CD4-positive, alpha-beta T cell treated with Interleukin-4 for 1 hour (primary cell): ENCODE measurements at places on chromosomes 5 and 9.

GRCh38 chr9:131337131-131337848 lies 47.8 kb downstream of the PLPP7 start:
- no peak for DNase-seq

DNA sequence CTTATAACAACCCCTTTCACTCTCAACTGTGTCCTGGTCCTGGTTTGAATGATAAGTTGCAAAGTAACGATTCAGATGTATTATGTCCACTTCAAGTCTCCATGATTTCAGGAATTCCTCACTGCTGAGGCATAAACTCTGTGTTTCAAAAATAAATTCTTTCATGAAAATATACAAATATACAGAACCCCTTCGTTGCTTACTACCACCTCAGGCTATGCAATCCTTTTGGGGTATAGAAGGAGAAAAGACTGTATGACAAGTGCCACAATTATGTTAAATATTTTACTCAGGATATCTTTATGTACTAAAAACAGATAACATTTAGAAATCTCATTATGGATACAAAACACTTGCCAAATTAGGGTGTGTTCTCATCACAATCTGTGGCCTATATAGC lies 190.7 kb downstream of the KCTD16 start:
- no peak for DNase-seq

GRCh38 chr9:126398403-126399058 lies 71.9 kb downstream of the MVB12B start:
- DNase-seq = peak; percentile 76

DNA sequence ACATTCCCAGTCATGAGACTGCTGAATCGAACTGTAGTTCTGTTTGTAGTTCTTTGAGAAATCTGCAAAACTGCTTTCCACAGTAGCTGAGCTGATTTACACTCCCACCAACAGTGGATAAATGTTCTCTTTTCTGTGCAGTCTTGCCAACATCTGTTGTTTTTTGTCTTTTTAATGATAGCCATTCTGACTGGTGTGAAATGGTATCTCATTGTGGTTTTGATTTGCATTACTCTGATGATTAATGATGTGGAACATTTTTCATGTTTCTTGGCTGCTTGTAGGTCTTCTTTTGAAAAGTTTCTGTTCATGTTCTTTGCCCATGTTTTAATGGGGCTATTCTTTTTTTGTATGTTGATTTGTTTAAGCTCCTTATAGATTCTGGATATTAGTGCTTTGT lies 187.3 kb upstream of the TLE4 start:
- DNase-seq = no peak

GRCh38 chr5:9496801-9497200 lies 49.1 kb downstream of the SEMA5A start:
- DNase-seq = no peak

DNA sequence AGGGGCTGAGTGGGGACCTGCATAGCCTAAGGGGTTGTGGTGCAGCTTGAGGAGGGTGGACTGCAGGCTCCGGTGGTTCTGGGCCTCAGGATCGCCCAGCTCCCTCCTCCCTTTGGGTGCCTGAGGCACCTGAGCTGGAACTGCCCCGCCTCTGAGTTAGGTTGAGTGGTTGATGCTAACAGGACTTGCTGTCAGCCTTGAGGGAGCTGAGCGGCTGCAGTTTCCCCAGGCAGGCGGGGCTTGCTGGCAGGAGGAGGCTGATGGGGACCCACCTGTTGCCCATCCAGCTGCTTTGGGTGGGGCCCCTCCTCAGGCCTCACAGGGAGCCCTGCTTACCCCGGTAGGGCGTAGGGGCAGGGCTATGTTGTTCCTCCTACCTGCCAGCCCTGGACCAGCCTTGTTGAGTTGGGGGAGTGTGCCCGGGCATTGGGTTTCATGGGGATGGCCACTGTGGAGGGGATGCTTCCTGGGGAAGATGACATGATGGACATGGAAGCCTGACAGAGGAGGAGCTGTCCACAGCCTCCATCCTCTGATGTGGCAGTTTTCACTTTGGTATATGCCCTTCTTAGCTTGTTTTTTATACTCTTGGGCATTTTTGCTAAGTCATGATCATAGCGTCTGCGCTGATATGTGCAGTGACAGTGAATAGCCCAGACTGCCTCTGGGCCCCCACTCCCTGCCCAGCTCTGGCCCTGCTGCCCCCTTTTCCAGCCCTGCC lies 14.3 kb downstream of the WNK2 start:
- no peak for DNase-seq

DNA sequence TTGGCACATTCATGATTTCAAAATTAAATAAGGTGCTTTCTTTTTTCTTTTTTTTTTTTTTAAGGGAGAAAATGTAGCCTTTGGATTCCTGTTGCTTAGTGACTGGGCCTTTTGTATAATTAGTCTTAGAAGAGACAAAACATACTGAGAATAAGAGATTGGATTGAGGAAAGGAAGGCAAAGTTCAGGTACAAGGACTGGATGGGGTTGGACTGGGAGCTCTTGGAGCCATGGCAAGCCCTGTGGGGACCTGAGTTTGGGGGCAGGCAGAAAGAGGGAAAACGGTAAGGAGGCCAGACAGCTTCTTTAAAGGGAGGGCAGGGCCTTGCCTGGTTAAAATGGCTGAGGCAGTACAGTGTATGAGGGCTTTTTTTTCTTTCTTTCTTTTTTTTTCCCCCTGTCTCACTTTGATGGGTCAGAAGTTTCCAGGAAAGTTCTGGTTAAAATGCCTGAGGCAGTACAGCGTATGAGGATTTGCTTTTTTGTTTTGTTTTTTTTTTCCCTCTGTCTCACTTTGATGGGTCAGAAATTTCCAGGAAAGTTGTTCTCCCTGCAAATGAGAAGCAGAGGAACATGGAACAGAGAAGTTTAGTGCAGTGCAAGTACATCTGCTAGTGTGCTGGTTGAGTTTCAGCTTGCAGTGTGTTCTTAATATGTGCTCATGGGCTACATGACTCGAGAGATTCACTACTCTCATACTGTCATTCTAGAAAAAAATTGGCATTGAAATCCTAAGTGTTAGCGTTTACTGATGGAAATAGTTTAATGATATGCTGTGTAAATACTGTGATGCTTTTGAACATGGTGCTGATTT lies 16.8 kb downstream of the SNX18 start:
- DNase-seq = no peak

DNA sequence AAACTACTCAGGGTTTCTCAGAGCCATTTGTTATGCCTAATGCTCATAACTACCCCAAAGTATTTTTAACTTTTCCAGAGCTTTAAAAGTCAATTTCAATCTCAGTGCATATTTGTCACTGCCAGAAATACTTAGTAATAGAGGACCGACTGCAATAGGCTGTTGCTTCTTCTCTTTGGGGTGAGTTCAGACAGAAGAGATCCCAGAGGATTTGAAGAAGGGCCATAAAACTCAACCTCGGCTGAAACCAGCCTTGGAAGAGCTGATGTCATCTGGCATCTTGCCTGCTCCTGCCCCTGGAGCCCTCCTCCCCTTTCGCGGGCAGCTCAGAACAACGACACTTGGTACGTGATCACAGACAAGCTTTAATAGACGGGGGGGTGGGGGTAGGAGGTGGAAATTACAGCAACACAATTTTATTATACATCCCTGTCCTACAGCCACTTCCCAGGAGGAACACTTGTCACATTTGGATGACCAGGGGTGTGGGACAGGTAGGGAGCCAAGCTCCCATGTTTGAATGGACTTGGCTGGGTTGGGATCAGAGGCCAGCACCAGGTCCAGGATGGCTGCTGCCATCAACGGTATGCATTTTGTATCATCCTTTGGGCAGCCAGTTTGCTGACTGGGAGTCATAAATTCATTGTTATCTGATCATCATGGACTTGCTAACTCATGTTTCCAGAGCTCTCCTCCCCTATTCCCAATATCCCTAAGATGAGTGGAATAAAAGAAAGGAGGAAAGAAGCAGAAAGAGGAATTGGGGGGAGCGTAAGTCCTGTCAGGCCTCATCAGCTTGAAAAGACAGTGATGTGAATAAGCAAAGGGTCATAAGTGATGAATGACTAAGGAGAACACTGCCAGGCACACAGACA lies 186.6 kb upstream of the PANK3 start:
- no peak for DNase-seq

- no peak for DNase-seq
These were observed 69.7 kb downstream of the GCNT1 start for GRCh38 chr9:76528642-76529190.

DNA sequence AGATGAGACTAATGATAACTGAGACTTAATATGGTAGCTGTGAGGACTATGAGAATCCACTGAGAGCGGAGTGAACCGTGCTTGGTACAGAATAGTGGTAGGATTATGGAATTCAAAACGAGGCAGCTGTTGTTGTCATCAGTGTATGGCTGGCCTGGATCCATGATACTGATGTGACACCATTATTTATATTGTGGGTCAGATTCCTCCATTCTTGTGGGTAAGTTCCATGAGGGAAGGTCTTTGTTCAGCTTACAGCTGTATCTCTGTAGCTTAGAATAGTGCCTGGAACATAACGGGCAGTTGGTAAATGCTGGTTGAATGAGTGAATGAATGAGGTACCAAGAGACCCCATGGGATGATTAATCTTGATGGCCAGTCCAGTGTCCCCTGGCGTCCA lies 61.8 kb downstream of the ACER2 start:
- no peak for DNase-seq

DNA sequence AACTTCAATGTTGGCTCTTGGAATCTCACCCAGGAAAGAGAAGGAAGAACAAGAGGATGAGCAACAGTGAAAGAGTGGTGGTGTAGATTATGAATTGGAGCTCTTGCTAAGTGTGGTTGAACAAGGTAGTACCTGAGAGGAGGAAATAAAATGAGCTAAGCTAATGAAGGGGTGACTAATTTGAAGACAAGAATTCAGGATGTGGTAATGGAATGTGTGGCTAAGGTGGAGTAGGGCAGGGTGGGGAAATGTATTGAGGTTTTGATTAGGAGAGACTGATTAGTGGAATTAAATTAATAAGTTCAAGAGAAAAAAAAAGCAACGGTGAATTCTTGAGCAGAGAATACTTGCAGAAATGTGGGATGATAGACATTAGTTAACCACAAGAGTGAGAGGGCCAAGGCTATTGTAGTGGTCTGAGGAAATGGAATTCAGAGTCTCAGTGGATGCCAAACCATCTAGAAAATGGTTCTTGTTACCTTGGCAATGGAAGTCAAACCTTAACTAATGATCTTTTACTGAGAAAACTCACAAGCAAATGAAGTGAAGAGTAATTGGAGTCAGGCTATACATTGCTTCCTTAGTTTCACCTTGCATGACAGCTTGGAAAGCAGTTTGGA lies 648.3 kb upstream of the ZNF608 start:
- DNase-seq = no peak

- DNase-seq = no peak
These were observed 71.2 kb downstream of the SHC3 start for GRCh38 chr9:89107406-89107805.

- DNase-seq = no peak
These were observed 138.0 kb upstream of the NFIB start for GRCh38 chr9:14451949-14452348.

DNA sequence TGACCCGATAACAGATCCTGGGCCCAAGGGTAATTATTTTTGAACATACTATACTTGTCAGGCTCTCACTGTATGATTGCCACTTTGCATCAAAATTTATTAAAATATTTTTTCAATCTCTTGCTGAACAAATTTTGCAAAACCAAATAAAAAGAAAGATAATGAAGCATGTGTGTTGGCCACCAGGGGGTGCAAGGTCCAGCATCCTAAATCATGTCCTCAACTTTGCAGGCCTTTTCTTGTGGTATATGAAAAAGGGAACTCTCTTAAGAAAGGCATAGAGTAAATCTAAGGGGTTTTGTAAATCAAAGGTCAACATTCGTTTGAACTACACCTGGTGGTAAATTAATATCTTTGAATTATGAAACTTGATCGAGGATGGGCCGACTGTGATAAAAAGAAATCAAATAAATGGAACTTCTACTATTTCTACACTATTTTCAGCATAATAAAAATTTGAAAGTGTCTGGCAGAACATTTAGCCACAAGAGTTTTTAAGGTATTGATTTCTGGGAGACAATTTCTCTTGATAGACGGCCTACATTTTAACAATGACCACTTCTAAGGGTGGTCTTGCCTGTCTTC lies 676.5 kb downstream of the DMRTA1 start:
- DNase-seq = no peak

GRCh38 chr5:123949807-123950340 lies 437.9 kb downstream of the CSNK1G3 start:
- no peak for DNase-seq

GRCh38 chr9:20597862-20598261 lies 24.4 kb downstream of the MLLT3 start:
- no peak for DNase-seq
